ENCODE measurements at places on chromosomes 13 and 19. TPM values are rescaled to one million over a fixed set of nuclear protein-coding genes. Genes with fewer than 3 reads are reported as not detected.

GRCh38 chr13:29324601-29325000, 270.9 kb downstream of the SLC7A1 start:
- DNase-seq, result no peak

- peak; percentile 97 for DNase-seq
Observed at GRCh38 chr13:90717451-90717936, 630.0 kb upstream of the MIR17HG start.

The LGALS7 gene
- total RNA-seq, result not detected

- no peak for DNase-seq
Observed at GRCh38 chr13:24215126-24215525, 54.6 kb downstream of the SPATA13 start.

The LGI4 gene
- total RNA-seq, result 0.17 TPM

DNA sequence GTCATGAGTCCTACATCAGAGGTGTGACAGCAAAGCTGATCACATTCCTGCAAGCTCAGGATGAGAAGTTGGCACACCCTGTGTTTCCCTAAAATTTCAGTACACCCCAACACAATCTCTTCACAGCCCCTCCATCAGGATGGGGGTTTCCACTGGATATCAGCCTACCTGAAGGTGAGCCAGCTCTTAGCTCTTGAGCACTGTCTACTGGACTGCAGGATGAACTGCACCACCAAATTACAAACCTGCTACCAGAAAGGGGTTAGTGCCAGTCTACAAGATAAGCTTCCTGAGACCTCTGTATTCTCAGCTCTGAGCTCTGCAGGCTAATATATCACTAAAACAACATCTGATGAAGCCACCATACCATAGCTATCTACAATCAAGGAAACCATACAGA, 1616.2 kb upstream of the SPRY2 start:
- DNase-seq, result no peak

DNA sequence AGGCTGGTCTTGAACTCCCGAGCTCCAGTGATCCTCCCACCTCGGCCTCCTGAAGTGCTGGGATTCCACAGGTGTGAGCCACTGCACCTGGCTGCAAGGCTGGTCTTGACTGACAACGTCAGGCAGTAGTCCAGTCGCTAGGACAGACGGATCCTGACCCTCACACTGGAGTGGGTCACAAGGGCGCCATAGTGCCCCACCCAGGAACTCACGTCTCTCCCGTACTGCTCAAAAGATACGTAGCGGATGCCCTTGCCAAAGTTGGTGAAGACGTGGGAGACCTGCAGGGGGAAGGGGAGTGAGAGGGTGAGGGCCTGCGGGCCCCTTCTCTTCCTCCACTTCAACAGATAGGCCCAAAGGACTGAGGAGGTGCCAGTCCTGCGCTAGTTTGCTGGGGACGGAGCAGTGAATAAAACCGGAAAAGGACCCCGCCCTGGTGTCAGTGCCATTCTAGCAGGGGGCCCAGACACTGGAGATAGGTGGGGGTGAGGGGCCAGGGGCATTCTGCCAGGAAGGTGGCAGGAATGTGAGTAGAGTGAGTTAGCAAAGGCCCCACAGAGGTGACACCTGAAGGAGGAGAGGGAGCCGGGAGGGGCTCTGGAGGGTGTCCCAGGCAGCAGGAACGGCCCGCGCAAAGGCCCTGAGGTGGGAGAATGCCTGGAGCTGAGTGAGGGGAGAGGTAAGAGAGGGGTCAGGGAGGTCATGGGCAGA, 11.9 kb downstream of the MRPS12 start:
- DNase-seq, result no peak

Measured in fibroblast of lung (primary cell).